Thyroid gland (tissue), 4 donors: ENCODE measurements at places on chromosomes 1 and 21. TPM values are rescaled to one million over a fixed set of nuclear protein-coding genes. Genes with fewer than 3 reads are reported as not detected.

LCE1B gene
- not detected for total RNA-seq

LCE7A gene
- total RNA-seq, result not detected

SPRR2F gene
- total RNA-seq, result not detected

LMX1A gene
- not detected for total RNA-seq

- no peak overlapping the region for H3K27ac ChIP-seq
- DNase-seq, result no peak
- no peak overlapping the region for H3K4me3 ChIP-seq
Measured at GRCh38 chr1:235873045-235873444, 6.3 kb upstream of the LYST start.

DNA sequence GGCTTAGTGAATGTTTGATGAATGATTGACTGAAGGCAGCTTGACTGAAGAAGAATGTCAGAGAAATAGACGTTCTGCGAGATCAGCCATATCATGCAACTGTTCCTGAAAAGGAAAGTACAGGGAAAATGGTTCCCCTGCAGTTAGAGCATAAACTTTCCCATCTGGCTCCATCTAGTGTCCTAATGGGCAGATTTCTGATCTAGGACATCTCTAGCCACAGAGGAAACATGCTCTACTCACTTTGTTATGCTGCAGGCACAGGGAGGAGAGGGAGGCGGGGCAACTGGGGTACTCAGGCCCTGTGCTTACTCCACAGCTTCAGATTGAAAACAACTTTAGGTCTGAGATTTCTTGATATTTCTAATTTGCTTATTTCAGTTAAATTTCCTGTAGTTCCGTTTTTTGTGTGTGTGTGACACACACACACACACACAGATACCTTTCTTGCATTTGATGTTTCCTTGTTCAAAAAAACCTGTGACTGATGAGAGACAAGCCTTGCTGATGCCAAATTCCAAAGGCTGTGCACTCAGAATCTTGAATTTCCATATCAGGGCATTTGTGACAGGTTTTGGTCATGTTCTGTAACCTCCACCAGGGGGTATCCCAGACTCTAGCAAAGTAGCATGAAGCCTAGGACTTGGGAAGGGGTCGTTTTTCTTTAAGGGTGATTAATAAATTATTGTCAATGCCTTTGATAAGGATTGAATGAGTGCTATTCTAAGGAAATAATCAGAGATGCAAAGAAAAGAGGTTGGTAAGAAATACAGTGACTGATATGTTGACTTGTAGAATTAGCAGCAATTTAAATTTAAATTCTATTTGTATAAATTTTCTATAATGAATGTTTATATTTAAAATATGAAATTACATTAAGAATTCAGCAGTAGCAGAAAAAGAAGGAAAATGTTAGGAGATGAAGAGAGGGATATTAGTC is 139.7 kb upstream of the BEND5 start:
- peak; percentile 2 for DNase-seq
- H3K36me3 ChIP-seq, result no peaks in the 10 kb centered on the region
- no peak overlapping the region for H3K27ac ChIP-seq

GRCh38 chr1:168443899-168444298 is 99.9 kb downstream of the XCL2 start:
- H3K4me3 ChIP-seq, result no peak overlapping the region
- no peaks in the 10 kb centered on the region for H3K36me3 ChIP-seq
- H3K27me3 ChIP-seq, result no peaks in the 10 kb centered on the region
- no peak for DNase-seq
- H3K4me1 ChIP-seq, result no peaks in the 10 kb centered on the region

DNA sequence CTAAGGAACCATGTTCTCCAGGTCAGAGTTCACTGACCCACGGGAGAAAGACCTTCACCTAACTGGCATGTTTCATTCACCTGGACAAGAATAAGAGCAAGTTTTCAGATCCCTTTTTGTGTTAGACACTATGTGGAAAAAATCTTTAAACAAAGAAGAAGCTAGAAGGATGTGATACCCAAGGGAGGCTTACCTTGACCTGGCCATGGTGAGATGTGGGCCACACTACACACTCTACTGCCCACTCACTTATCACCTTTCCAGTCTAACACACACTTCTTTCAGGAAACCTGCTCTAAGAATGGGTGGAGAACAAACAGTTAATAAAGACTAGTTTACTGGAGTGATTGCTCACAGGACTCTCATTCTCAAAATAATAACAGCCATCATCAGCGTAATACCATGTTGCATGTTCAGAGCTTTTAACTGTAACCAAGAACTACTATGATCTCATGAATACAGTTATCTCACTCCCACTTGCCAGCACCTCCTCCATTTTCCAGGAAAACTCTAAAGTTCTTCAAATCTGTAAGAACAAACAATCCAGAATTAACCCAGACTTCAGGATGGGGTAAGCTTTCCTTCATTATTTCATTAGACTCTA is 1.4 kb downstream of the RGS8 start:
- no peaks in the 10 kb centered on the region for H3K36me3 ChIP-seq
- H3K27ac ChIP-seq, result no peak overlapping the region
- no peak overlapping the region for H3K4me3 ChIP-seq

DNA sequence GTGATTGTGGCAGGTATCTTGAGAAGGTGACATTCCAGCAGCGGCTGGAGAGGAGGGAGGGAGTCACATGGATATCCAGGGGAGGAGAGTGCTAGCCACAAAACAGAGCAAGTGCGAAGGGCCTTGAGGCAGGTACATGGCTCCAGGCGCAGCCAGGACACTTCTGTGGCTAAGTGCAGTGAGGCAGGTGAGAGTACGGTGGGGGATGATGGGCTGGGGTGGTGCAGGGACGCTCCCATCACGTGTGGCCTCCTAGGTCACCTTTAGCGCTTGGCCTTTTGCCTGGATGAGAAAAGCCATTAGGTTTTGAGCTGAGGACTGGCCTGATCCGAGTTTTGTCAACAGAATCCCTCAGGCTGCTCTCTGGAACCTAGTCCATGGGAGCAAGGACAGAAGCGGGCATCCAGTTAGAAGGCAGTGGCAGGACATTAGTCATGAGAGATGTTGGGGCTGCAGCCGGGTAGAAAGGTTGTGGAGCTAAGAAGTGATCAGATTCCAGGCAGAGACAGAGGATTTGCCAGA is 31.6 kb downstream of the SMYD2 start:
- H3K4me3 ChIP-seq, result no peak overlapping the region
- no peak overlapping the region for H3K27ac ChIP-seq
- no peaks in the 10 kb centered on the region for H3K27me3 ChIP-seq

DNA sequence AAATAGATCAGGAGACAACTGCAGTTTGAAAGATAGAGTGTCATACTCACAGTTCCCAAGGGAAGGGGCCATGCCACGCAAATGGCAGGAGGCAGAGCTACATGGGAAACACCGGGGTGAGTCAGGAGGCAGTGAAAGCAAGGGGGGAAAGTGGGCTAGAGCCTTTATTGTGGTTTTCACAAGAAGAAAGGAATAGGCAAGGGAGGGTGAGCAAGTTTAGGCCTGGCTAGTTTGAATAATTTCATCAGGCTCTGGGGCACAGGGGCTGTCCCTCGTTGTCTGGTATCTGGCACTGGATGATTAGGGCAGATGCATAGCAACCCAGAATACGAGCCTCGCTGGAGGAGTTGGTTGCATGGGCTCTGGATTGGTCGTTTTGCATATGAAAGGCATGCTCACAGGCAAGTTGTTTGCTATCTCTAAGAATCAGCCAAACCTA is 17.0 kb upstream of the ITLN2 start:
- H3K4me1 ChIP-seq, result no peaks in the 10 kb centered on the region
- no peak overlapping the region for H3K27ac ChIP-seq
- H3K27me3 ChIP-seq, result no peaks in the 10 kb centered on the region
- no peak overlapping the region for H3K4me3 ChIP-seq
- no peaks in the 10 kb centered on the region for H3K36me3 ChIP-seq
- DNase-seq, result no peak

DNA sequence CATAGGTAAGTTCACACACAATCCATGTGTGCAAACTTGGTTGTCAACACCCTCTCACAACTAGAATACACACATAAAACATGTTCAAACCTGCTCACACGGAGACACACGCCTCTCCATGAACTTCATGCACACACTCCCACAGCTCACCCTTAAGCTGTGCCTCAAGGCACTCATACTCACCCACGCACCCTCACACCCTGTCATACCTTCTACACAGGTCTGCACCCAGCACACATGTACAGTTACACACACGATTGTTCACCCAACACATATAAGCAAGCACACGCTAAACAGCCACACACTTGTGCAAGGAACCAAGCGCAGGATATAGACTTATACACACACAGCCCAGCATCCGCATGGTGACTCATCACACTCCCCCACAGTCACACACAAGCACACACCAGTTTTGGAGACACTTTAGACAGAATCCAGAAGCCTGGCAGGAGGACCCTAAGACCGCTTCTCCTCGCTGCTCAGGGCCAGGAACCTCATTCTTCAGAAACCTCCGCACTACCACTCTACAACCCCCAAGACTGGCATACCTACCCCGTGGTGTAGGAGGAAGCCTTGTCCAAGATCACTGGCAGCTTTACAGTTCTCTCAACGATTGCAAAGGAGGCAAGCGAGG is 58.7 kb upstream of the ZC3H12A start:
- H3K27me3 ChIP-seq, result no peaks in the 10 kb centered on the region
- H3K4me1 ChIP-seq, result no peaks in the 10 kb centered on the region
- no peaks in the 10 kb centered on the region for H3K36me3 ChIP-seq
- DNase-seq, result no peak
- no peak overlapping the region for H3K27ac ChIP-seq

- no peaks in the 10 kb centered on the region for H3K4me1 ChIP-seq
- H3K36me3 ChIP-seq, result no peaks in the 10 kb centered on the region
- no peak overlapping the region for H3K27ac ChIP-seq
- no peaks in the 10 kb centered on the region for H3K27me3 ChIP-seq
Measured at GRCh38 chr21:30620080-30620479, 347 bp upstream of the KRTAP20-4 start.

DNA sequence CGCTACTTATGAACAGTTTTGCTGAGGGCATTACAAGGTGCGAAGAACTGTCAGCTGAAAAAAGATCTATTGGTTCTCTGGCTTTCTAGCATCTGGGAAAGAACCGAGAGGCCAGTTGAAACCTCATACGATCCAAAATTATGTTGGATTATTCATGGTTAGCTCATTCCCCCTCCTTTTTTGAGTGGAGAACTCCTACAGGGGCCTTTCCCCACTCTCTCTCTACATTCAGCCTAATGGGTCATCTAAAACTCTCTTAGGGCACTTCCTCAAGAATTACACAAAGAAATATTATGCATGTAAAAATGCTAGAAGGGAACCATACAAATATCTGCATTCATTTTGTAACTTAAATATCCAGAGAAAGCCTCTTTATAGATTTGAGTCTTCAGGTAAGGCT is 358.2 kb downstream of the ADGRL2 start:
- H3K27ac ChIP-seq, result no peak overlapping the region
- no peak overlapping the region for H3K4me3 ChIP-seq
- H3K36me3 ChIP-seq, result no peaks in the 10 kb centered on the region
- H3K4me1 ChIP-seq, result no peaks in the 10 kb centered on the region
- no peaks in the 10 kb centered on the region for H3K27me3 ChIP-seq
- no peak for DNase-seq

DNA sequence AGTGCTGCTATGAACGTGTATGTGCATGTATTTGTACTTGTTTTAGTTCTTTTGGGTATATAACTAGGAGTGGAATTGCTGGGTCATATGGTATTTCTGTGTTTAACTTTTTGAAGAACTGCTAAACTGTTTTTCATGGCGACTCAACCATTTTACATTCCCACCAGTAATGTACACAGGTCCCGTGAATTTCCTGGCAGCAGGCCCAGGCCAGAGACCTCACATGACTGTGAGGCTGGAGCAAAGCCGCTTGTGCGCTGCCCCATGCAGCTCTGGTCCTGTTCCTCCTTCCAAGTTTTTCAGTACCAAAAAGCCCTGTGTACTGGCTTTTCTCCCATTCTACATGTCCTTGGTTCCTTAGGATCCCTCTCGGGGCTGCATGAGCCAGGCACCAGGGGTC is 29.6 kb downstream of the ACOT11 start:
- no peaks in the 10 kb centered on the region for H3K27me3 ChIP-seq
- H3K4me3 ChIP-seq, result no peak overlapping the region
- peaks cover 22% of the 10 kb centered on the region for H3K4me1 ChIP-seq
- H3K27ac ChIP-seq, result peak overlapping the region; percentile 95
- H3K36me3 ChIP-seq, result no peaks in the 10 kb centered on the region
- peak; percentile 93 for DNase-seq

- no peaks in the 10 kb centered on the region for H3K27me3 ChIP-seq
- H3K4me1 ChIP-seq, result no peaks in the 10 kb centered on the region
- H3K36me3 ChIP-seq, result no peaks in the 10 kb centered on the region
- no peak overlapping the region for H3K4me3 ChIP-seq
- H3K27ac ChIP-seq, result no peak overlapping the region
- no peak for DNase-seq
Measured at GRCh38 chr1:116900471-116901365, 9.0 kb upstream of the PTGFRN start.

DNA sequence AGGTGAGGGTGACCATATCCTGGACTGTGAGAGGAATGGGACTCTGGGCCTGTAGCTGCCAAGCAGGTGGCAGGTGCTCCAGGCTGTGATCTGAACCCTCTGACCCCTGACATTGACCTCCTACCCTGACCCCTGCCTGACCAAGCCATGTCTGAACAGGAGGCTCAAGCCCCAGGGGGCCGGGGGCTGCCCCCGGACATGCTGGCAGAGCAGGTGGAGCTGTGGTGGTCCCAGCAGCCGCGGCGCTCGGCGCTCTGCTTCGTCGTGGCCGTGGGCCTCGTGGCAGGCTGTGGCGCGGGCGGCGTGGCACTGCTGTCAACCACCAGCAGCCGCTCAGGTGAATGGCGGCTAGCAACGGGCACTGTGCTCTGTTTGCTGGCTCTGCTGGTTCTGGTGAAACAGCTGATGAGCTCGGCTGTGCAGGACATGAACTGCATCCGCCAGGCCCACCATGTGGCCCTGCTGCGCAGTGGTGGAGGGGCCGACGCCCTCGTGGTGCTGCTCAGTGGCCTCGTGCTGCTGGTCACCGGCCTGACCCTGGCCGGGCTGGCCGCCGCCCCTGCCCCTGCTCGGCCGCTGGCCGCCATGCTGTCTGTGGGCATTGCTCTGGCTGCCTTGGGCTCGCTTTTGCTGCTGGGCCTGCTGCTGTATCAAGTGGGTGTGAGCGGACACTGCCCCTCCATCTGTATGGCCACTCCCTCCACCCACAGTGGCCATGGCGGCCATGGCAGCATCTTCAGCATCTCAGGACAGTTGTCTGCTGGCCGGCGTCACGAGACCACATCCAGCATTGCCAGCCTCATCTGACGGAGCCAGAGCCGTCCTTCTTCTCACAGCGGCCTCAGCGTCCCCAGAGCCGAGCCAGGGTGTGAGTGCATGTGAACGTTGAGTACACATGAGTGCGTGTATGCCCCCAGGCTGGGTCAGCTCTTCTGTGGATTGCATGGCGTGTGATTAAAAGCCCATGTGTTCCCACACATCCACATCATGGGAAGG is 3.1 kb downstream of the TMEM125 start:
- H3K4me1 ChIP-seq, result peaks cover 20% of the 10 kb centered on the region
- no peak overlapping the region for H3K4me3 ChIP-seq
- DNase-seq, result no peak
- H3K27ac ChIP-seq, result no peak overlapping the region
- H3K27me3 ChIP-seq, result no peaks in the 10 kb centered on the region

DNA sequence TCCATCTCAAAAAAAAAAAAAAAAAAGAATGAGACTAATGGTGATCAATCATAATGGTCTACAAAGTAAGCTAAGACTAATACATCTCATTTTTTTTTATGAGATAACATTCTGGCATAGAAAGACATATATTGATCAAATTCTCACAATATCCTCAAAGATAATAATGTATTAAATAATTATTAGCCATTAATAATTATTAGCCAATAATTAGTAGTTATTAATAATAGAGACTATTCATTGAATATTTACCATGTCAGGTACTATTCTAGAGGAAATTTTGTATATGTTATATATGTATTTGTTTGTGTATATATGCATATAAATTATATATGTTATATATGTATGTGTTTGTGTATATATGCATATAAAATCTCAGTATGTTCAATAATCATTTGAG is 137.7 kb upstream of the PTBP2 start:
- no peak overlapping the region for H3K4me3 ChIP-seq
- no peak overlapping the region for H3K27ac ChIP-seq
- H3K27me3 ChIP-seq, result no peaks in the 10 kb centered on the region
- H3K4me1 ChIP-seq, result no peaks in the 10 kb centered on the region
- H3K36me3 ChIP-seq, result no peaks in the 10 kb centered on the region
